Thyroid gland (tissue), 4 donors: ENCODE measurements at places on chromosomes 3 and 15. TPM values are rescaled to one million over a fixed set of nuclear protein-coding genes. Genes with fewer than 3 reads are reported as not detected.
A peak's percentile ranks its signal among the peaks of the same experiment; 100 is the strongest.

GRCh38 chr15:95078003-95078402 is 846.6 kb downstream of the MCTP2 start:
- H3K4me1 ChIP-seq: no peaks in the 10 kb centered on the region
- H3K27ac ChIP-seq: no peak overlapping the region
- H3K4me3 ChIP-seq: no peak overlapping the region

GRCh38 chr3:9396301-9396631 is 1.1 kb upstream of the SETD5 start:
- H3K4me1 ChIP-seq: peaks cover 37% of the 10 kb centered on the region
- H3K4me3 ChIP-seq: peak overlapping the region; percentile 57
- H3K27ac ChIP-seq: peak overlapping the region; percentile 96
- H3K36me3 ChIP-seq: peaks cover 8% of the 10 kb centered on the region
- H3K27me3 ChIP-seq: no peaks in the 10 kb centered on the region
- peak; percentile 89 for DNase-seq

GRCh38 chr15:55514414-55514850 is 6.4 kb upstream of the DNAAF4 start:
- peak overlapping the region; percentile 95 for H3K27ac ChIP-seq
- H3K36me3 ChIP-seq: no peaks in the 10 kb centered on the region
- H3K4me1 ChIP-seq: peaks cover 18% of the 10 kb centered on the region
- no peaks in the 10 kb centered on the region for H3K27me3 ChIP-seq
- peak; percentile 93 for DNase-seq
- no peak overlapping the region for H3K4me3 ChIP-seq

GRCh38 chr3:23726811-23727548 is 78.8 kb upstream of the UBE2E1 start:
- H3K27ac ChIP-seq: no peak overlapping the region
- H3K36me3 ChIP-seq: no peaks in the 10 kb centered on the region
- H3K4me1 ChIP-seq: peaks cover 7% of the 10 kb centered on the region
- H3K27me3 ChIP-seq: no peaks in the 10 kb centered on the region
- DNase-seq: no peak

- H3K4me1 ChIP-seq: peaks cover 32% of the 10 kb centered on the region
- no peaks in the 10 kb centered on the region for H3K36me3 ChIP-seq
- H3K4me3 ChIP-seq: no peak overlapping the region
- peak overlapping the region; percentile 44 for H3K27ac ChIP-seq
These were observed 8.3 kb downstream of the BDH1 start for GRCh38 chr3:197547306-197548011.

GRCh38 chr3:195139091-195139875 is 131.7 kb downstream of the XXYLT1 start:
- no peak overlapping the region for H3K27ac ChIP-seq
- H3K36me3 ChIP-seq: no peaks in the 10 kb centered on the region
- H3K27me3 ChIP-seq: no peaks in the 10 kb centered on the region
- H3K4me3 ChIP-seq: no peak overlapping the region
- no peak for DNase-seq

DNA sequence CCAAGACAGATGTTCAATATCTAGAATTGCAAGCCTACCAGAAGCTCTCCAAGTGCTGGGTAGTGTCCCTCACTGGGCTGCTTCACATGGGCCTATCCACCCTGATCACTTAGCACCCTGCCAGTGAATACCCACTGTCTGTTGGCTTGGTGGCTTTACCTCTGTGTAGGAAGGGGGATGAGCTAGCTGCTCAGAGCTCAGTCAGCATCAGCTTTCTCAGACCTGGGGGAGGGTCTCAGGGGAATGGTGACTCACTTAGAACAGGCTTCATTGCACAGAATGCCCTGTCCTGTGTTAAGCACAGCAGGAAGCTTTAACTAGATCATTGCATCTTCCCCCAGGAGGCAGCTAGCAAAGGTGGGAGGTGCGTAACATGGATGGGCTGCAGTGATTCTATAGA is 209.8 kb downstream of the PDCD6IP start:
- no peak for DNase-seq
- no peaks in the 10 kb centered on the region for H3K36me3 ChIP-seq
- H3K27me3 ChIP-seq: no peaks in the 10 kb centered on the region
- no peak overlapping the region for H3K27ac ChIP-seq
- H3K4me3 ChIP-seq: no peak overlapping the region

DNA sequence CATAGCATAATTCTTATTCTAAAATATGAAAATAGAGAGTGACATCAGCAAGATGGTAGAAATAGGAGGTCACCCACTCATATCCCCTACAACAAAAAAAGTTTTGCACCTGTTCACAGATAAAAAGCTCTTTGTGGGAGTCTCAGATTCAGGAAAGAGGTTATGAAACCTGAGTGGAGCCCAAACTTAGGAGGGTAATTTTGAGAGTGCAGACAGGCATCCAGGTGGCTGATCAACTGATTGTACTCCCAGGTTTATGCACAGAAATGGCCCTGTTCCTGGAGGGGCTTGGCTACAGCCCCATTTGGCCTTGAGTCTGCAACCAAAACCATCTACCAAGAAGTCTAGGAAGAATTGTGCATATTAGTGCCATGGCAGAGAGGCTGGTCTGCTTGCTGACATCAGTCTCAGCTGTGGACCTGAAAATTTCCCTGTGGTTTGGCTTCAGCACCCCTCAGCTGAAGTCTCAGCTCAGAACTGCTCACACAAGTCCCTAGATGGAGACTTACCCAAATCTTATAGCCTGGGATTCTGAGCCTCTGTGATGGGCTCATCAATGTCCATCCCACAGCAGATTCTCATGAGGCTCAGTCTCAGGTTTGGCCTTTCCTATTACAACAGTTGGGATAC is 291.6 kb downstream of the IL20RB start:
- H3K4me3 ChIP-seq: no peak overlapping the region
- H3K27me3 ChIP-seq: no peaks in the 10 kb centered on the region
- H3K27ac ChIP-seq: no peak overlapping the region
- no peaks in the 10 kb centered on the region for H3K4me1 ChIP-seq
- no peak for DNase-seq
- no peaks in the 10 kb centered on the region for H3K36me3 ChIP-seq

GRCh38 chr3:52171514-52172261 is 17.5 kb upstream of the POC1A start:
- no peaks in the 10 kb centered on the region for H3K4me1 ChIP-seq
- H3K27me3 ChIP-seq: no peaks in the 10 kb centered on the region
- no peak overlapping the region for H3K27ac ChIP-seq
- H3K4me3 ChIP-seq: no peak overlapping the region
- no peaks in the 10 kb centered on the region for H3K36me3 ChIP-seq

DNA sequence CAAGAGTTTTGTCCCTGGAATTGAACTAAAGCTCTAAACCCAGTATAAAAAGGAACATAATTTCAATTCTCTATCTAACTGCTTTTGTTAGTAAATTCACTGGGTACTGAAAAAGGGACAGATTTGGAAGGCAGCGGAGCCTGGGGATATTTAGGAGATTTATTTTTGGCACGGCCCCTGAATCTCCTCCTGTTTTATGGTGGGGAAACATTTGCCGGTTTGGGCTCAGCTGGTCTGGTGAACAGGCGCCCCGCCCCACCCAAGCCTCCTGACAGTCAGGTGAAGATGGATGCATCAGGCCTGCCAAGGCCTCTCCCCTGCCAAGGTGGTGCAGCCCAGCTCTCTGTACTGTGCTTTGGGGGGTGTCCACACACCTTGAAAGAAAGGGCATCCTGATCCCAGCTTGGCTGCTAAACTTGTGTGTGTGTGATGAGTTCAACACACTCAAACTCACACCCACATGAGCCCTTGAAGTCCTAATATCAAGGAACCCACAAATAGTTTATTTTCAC is 46.3 kb downstream of the EBLN2 start:
- no peak for DNase-seq
- no peaks in the 10 kb centered on the region for H3K27me3 ChIP-seq
- no peak overlapping the region for H3K4me3 ChIP-seq
- no peaks in the 10 kb centered on the region for H3K4me1 ChIP-seq

DNA sequence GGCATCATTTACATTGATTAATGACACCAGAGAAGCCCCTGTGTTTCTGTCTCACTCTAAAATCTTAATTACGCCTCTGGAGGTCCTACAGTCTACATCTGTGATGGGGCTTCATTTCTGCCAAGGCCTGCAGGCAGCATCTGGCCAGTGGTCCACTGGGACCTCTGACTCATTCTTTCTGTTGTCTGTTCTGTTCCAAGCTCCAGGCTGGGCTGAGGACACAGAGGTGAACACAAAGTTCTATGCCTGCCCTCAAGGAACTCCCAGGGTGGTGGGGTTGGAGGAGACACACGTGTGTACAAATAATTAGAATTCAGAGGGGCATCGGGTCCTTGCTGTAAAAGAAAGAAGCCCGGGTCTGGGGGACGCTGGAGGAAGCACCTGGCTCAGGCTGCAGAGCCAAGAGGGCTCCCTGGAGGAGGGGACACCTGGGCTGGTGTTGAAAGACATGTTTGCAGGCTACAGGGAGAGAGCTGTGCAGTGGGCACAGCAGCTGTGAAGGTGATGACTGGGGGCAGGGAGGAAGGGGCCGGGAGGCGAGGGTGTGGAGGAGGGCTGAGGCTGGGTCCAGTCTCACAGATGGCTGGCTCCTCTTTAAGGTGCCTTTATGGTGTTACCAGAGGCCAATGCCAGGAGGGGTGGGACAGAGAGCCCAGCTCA is 103.3 kb upstream of the PRR23E start:
- no peaks in the 10 kb centered on the region for H3K27me3 ChIP-seq
- H3K27ac ChIP-seq: no peak overlapping the region
- no peak overlapping the region for H3K4me3 ChIP-seq
- H3K4me1 ChIP-seq: peaks cover 6% of the 10 kb centered on the region
- H3K36me3 ChIP-seq: no peaks in the 10 kb centered on the region
- no peak for DNase-seq

GRCh38 chr3:54865316-54865715 is 62.5 kb downstream of the LRTM1 start:
- no peaks in the 10 kb centered on the region for H3K36me3 ChIP-seq
- no peak for DNase-seq
- no peaks in the 10 kb centered on the region for H3K4me1 ChIP-seq
- H3K27ac ChIP-seq: no peak overlapping the region
- H3K4me3 ChIP-seq: no peak overlapping the region
- H3K27me3 ChIP-seq: no peaks in the 10 kb centered on the region

GRCh38 chr3:6189384-6189783 is 671.5 kb upstream of the GRM7 start:
- H3K4me3 ChIP-seq: no peak overlapping the region
- no peak overlapping the region for H3K27ac ChIP-seq
- no peak for DNase-seq
- no peaks in the 10 kb centered on the region for H3K36me3 ChIP-seq
- no peaks in the 10 kb centered on the region for H3K27me3 ChIP-seq
- H3K4me1 ChIP-seq: no peaks in the 10 kb centered on the region

DNA sequence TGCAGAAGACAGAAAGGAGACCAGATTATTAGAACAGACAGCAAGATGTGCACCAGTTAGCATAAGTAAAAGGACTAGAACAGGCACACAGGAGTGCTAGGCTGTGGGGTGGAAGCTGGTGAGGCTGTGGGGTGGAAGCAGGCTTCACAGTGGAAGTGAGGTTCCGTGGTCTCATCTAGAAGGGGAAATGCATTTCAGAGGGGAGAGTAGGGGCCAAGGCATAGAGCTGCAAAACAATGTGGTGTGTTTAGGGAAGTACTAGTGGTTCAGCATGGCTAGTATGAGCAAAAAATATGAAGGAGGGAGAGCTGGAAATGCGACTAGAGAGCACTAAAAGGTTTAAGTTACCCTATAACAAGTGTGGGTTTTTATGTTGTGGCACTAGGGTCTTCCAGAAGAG is 6.5 kb downstream of the POPDC2 start:
- no peak overlapping the region for H3K27ac ChIP-seq
- no peaks in the 10 kb centered on the region for H3K27me3 ChIP-seq
- no peak for DNase-seq
- no peaks in the 10 kb centered on the region for H3K36me3 ChIP-seq
- H3K4me3 ChIP-seq: no peak overlapping the region
- no peaks in the 10 kb centered on the region for H3K4me1 ChIP-seq

DNA sequence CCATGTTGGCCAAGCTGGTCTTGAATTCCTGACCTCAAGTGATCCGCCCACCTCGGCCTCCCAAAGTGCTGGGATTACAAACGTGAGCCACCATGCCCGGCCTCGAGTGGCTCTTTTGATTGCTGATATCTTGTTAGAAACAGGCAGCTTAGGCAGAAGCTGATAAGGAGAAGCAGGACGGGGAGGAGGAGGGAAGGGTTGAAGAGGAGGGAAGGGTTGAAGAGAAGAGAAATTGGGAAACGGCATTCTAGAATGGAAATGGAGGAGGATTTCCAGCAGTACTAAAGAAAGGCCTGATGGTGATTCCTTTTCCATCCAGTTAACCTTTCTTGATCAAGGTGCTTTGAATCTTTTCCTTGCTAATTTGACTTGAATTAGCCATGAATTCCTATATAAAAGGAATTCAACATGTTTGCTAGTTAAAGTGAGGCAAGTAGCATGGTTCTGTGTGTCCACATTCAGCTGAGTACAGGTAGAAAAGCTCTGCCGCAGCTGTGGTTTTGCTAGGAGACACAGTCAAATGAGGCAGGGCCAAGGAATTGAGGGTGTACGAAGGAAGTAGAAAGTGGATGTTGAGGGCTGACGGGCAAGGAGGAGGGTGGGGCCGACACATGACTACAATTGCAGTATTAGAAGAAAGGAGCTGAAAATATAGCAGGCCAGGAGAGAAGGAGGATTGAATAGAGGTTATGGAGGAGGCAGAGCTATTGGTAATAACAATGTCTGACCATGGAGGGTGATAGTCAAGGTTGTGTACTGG is 27.2 kb upstream of the ATP1B3 start:
- H3K36me3 ChIP-seq: no peaks in the 10 kb centered on the region
- H3K4me3 ChIP-seq: no peak overlapping the region
- no peak overlapping the region for H3K27ac ChIP-seq

GRCh38 chr3:59341459-59341858 is 291.6 kb upstream of the CFAP20DC start:
- H3K27me3 ChIP-seq: no peaks in the 10 kb centered on the region
- no peak overlapping the region for H3K27ac ChIP-seq
- no peak for DNase-seq
- no peak overlapping the region for H3K4me3 ChIP-seq
- H3K36me3 ChIP-seq: no peaks in the 10 kb centered on the region
- H3K4me1 ChIP-seq: no peaks in the 10 kb centered on the region

DNA sequence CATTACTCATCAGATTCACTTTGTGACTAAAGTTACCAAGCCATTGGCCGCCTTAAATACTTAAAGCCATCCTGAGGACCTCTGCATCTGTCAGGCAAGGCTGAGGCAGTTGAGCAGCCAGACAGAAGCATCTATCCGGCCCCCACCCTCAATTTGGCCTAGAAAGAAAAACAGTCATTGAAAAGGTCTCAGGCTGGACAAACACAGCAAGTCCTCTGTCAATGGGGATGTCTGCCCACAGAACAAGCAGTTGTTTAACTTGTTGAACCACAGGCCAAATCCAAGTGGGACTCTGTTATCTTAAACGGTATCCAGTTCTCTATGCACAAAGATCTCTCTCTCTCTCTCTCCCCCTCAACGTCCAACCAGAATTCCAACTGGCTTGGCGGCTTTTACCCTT is 2.8 kb downstream of the ZIC4 start:
- no peak overlapping the region for H3K4me3 ChIP-seq
- H3K36me3 ChIP-seq: no peaks in the 10 kb centered on the region
- no peak for DNase-seq
- H3K27ac ChIP-seq: no peak overlapping the region
- peaks cover 6% of the 10 kb centered on the region for H3K4me1 ChIP-seq
- H3K27me3 ChIP-seq: peaks cover 40% of the 10 kb centered on the region

BCL2A1 gene
- total RNA-seq: 2.0 TPM

PPARG gene
- total RNA-seq: 26.7 TPM

MUC4 gene
- not detected for total RNA-seq

COL8A1 gene
- total RNA-seq: 156 TPM

GMPS gene
- 34.8 TPM for total RNA-seq

TNFSF10 gene
- 26.3 TPM for total RNA-seq
